Erythroblast (primary cell): ENCODE measurements at places on chromosomes 16 and 17.

GRCh38 chr17:40809721-40810421, 10.1 kb upstream of the KRT28 start:
- no peak for DNase-seq

GRCh38 chr17:35988164-35988563, 1.6 kb upstream of the CCL14 start:
- DNase-seq = no peak

DNA sequence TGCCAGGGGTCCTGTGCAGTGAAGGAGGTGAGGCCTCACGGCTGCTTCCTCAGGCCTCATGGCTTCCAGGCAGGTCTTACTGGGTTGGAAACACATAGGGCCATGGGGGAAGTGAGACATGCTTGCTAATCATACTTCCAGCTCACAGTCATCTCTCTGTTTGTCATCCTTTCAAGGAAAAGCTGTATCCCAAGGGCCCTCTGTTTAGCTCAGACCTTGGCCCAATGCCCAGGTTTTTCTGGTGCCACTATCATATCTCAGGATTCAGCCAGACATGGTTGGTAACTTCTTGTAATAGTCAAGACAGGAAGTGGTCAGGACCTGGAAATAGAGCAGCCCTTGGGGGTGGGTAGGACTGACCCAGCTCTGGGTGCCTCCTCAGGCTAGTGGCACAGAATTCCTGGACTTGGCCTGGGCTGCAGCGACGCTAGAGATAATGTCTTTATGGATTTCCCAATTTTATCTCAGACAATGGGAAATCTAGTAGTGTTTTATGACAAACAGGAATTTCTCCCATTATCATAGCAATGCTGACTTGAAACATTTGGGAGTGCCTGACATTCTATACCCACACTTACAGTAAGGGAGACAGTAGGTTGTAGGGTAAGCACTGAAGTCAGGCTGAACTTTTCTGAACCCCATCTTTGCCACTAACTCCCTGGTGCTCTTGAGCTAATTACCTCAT, 13.5 kb upstream of the ITGB3 start:
- peak; percentile 88 for DNase-seq

DNA sequence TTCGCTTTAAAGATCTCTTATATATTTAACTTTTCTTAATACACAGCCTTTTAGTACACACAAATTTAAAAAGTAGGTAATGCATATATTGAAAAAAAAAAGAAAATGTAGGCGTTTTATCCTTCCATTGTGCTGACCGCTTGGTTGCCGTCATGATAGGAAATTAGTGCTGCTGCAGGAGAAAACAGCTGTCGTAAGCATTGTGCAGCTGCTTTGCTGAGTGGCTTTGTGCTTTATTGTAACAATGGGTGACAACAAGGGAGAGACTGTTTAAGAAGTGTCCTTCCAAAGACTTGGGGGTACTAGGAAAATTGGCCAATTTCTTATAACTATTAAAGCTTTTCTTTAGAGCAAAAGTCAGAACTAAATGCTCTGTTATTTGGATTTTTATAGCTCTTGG, 5.0 kb downstream of the HERPUD1 start:
- DNase-seq = no peak

GRCh38 chr17:72702136-72702735, 390.3 kb downstream of the SLC39A11 start:
- no peak for DNase-seq

DNA sequence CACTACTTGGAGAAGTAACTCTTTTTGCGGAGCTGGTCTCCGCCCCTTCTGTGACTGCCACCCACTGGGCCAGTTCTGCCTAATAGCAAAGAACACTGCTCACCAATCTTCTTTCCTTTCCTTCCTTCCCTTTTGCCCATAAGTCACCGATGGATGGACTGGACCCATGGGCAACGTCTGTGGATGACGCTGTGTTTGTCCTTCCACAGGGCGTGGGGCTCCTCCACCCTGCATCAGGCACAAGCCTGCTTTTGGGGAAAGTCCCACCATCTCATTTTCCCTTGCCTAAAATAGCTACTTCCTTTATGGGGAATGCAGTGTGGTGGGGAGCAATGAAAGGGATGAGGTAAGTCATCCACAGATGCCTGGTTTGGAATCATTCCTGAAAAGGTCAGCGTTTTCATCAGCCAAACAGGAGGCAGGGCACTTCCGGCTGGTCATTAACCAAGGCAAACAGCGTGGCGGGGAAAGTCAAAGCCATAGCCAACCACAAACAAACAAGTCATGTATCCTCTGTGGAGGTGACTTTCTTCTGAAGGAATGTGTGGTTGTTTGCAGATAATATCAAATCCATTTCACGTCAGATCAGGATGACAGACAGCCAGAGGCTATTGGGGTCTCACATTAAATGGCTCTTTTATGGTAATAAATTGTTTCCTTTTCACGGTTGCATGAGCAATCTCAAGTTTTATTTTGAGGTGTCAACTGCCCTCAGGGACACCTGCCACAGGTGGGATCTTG, 30.7 kb upstream of the MED9 start:
- no peak for DNase-seq

DNA sequence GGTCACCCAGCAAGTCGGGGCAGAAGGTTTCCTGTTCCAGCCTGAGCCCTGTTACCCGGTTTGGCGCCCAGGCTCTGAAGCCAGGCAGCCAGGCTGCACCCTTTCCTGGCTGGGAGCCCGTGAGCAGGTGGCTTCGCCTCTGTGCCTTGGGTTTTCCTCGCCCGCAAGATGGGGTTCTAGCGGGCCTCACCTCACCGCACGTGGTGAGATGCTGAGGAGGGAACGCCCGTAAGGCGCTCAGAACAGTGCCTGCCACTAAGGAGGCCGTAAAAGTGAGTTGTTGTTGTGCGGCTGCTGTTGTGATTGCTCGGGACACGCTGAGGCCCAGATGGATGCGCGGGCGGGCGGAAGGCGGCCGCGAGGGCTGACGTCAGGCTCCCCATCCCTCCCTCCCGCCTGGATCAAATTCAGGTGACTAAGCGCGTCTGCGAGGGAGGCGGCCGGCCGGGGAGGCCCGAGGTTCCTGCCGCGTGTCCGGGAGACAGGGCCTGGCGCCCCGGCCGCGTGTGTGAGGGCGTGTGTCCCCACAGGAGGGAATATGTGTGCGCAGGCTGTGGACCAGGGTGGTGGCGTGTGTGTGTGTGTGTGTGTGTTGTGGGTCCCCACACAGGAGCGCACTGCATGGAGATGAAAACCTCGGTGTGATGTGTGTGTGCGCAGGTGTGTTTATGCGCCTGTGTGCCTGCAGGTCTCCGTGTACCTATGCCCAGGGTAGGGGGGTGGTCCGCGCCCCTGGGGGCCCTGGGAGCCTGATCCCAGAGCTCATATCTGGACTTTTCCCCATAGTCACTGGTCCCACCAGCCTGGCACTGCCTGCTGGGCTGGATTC, 4.3 kb downstream of the CAMKK1 start:
- no peak for DNase-seq

DNA sequence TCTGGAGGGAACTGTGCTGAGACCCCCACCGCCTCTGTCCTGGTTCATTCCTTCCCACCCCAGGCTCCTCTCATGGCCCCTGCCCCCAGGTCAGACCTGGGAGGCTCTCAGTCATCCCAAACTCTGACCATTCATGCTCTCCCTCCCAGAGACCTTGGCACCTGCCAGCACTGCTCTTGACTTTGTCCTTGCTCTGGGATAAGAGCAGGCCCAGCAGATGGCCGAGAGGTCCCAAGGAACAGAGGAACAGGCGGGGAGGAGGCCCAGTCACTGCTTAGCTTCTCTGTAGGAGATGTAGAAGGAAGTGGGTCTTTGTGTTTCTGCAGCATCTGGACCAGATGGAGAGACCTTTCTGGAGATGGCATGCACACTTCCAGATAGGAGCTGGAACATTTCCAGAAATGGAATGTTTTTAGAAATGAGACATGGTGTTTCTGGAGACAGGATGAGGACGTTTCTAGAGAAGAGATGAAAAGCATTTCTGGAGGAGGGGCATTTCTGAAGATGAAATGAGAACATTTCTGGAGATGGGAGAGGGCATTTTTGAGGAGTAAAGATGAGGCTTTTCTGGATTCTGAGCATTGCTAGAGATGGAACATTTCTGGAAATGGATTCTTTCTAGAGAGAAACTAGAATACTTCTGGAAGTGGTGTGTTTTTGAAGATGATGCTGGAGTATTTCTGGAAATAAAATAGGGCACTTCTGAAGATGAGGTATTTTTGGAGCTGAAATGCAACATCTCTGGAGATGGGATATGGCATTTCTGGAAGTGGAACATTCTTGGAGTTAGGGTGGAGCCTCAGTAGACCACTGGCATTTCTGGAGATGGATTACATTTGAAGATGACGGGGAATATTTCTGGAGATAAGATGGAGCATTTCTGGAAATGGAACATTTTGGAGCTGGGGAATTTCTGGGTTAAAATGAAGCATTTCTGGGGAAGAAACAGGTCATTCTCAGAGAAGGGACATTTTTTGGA, 55.2 kb downstream of the RAI1 start:
- DNase-seq = no peak

DNA sequence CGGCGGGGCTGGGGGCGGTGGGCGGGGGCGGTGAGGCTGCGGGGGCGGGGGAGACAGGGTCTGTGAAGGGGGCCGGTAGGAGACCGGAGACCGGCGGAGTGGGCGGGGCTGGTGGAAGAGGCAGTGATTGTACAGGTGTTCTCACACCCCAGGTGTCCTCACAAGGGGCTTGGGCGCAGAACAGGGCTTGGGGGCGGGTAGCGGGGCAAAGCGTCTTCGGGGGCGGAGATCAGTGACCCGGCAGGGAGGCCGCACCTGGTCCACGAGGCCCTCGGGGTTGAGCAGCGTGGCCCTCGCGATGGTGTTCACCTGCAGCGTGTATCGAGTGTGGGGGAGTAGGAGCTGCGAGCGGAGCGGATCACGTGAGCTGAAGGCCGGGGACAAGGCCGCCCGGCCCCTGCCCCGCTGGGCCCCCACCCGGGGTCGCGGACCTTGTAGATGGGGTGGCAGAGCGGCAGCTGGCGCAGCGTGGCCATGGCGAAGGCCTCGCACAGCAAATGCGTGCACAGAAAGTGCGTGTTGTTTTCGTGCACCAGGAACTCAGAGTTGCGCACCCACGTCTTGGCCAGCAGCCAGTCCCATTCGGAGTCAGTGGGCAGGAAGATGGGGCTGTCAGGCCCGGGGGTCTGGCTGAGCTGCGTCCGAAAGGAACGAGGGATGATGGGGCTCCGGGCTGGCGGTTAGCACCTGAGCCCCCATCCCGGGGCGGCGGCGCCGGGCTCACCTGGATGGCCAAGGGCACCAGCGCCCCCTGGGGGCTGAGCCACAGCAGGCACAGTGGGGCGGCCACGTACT, 8.5 kb downstream of the ALOXE3 start:
- DNase-seq = peak; percentile 78

DNA sequence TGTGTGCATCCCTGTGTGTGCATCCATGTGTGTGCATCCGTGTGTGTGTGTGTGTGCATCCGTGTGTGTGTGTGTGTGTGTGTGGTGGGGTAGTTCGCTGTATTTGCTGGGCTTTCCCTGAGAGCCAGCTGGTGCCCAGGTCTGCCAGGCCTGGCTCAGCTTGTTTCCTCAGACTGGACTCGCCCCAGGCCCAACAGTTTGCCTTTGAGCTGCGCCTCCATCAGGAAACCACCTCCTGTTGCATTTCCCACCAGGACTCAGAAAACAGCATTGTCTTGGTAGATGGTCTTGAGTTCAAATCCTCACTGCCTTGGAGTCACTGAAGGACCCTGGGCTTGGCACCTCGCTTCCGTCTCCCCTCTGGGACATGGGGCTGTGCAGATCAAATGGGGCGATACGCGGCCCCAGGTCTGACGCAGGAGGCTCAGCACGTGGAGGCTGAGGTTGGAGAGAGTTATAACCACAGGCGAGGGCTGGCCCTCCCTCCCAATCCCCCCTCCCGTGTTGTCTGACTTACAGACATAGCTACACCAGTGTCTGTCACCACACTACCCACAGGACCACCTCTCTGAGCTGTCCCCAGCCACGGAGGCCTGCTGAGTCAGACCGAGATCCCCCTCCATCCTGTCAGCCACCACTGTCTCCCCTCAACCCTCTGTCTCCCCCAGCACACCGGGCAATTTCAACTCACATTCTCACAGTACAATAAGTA, 4.7 kb downstream of the ITGAE start:
- DNase-seq = no peak

DNA sequence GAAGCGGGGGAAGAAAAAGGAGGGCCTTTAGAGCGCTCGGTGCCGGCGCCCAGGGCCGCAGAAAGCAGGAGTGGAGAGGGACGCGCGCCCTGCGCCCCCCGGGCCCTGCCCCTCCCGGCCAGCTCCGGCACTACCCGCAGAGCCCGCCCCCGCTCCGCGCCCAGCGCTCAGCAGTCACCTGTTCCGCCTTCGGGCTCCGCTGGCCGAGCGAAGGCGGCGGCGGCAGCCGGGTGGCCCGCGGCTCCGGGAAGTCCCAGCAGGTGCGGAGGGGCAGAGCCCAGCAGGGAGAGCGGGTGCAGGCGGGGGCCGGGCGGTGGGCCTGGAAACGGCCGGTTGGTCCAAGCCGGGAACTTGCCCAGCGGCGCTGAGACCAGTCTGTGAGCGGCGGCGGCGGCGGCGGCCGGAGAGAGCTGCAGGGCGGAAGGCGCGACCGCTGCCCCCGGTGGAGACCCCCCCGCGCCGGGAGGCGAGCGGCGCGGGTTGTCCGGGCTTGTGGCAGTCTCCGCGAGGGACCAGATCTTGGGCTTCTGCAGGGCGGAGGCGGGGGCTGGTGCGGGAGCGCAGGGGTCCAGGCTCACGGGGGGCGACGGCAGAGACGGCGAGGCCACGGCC, 2.2 kb downstream of the IRX3 start:
- DNase-seq = no peak

GRCh38 chr17:30369995-30370394, 8.7 kb upstream of the CPD start:
- no peak for DNase-seq

- DNase-seq = peak; percentile 62
Measured at GRCh38 chr17:82236142-82236971, 7.5 kb downstream of the SLC16A3 start.

- DNase-seq = no peak
Measured at GRCh38 chr16:11164482-11165270, 91.3 kb downstream of the SOCS1 start.

DNA sequence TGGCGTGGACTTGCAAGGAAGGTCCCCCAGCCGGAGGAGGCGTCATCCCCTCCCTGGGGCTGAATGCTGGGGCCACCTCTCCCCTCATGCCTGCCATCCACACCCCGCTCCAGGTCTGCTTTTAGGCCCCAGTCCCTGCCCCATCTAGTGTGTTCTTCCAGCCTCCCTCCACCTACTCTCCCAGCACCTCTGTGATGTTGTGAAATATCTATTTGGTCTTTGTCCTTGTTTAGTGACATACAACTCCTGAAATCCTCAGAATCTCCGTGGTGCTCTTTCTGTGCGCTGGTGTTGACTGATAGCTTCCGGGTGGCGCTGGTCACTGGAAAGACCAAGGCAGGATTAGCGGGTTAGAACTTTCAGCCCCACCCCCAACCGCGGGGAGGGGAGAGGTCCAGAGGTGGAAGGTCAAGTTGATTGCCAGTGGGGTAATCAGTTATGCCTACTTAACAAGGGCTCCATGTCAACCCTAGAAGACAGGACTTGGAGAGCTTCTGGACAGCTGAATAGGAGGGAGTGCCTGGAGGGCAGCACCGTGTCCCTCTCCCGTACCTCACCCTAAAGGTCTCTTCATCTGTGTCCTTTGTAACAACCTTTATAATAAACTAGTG, 10.1 kb downstream of the TBC1D24 start:
- no peak for DNase-seq
